Heart left ventricle (tissue), 16 donors: ENCODE measurements at places on chromosomes 3 and 15.

GRCh38 chr15:77461486-77461885 lies 40.8 kb downstream of the HMG20A start:
- DNase-seq, result no peak

DNA sequence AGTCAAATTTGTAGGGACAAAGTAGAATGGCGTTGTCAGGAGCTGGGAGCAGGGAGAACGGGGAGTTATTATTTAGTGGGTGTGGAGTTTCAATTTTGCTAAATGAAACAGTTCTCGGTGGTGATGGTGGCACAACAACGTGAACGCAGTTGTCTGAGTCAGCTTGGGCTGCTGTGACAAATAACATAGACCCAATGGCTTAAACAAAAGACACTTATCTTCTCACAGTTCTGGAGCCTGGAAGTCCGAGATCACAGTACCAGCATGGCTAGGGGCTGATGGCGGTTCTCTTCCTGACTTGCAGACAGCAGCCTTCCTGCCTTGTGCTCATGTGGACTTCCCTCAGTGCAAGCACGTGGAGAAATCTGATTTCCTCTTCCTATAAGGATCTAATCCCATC lies 90.2 kb downstream of the CHSY1 start:
- no peak for DNase-seq

DNA sequence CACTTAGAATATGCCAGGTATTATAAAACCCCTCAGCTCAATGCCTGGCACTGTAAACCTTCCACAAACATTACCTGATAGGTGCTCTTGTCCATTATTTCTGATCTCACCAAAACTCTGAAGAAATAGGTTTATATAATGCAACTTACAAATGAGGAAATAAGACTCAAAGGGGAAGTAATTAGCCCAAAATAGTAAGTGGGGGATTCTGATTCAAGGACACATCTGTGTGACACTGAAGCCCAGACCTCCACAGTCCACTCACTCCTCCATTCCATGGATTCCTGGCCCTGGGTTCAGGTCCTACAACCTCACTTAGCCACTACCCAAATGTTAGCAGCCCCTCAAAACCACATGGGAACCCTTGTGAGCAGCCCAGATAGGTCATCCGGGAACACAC lies 49.9 kb downstream of the TRANK1 start:
- DNase-seq, result no peak

DNA sequence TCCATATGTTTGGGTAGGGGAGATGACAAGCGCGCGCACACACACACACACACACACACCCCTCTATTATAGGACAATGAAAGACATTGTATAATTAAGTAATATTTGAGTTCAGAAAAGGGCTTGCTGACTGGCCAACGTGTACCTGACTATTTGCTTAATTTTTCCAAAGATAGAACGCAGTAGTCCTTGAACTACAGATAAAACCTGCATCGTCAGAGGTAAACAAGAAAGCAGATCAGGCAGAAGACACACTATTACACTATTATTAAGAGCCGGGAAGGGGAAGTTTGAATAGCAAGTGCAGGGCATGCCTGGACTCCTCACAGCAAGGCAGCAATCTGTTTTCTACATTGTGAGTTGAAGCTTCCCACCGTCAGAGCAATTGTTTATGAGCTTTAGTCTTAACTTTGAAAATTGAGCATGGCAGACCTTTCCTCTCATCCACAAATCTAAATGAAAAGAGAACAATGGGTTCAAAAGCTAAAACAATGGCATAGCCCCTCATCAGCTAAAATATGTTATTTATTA lies 427.7 kb downstream of the GABRG3 start:
- no peak for DNase-seq

- DNase-seq, result no peak
These were observed 194.9 kb upstream of the EPHA6 start for GRCh38 chr3:96619475-96619874.

GRCh38 chr3:43289841-43290470 lies 3.6 kb downstream of the SNRK start:
- no peak for DNase-seq

DNA sequence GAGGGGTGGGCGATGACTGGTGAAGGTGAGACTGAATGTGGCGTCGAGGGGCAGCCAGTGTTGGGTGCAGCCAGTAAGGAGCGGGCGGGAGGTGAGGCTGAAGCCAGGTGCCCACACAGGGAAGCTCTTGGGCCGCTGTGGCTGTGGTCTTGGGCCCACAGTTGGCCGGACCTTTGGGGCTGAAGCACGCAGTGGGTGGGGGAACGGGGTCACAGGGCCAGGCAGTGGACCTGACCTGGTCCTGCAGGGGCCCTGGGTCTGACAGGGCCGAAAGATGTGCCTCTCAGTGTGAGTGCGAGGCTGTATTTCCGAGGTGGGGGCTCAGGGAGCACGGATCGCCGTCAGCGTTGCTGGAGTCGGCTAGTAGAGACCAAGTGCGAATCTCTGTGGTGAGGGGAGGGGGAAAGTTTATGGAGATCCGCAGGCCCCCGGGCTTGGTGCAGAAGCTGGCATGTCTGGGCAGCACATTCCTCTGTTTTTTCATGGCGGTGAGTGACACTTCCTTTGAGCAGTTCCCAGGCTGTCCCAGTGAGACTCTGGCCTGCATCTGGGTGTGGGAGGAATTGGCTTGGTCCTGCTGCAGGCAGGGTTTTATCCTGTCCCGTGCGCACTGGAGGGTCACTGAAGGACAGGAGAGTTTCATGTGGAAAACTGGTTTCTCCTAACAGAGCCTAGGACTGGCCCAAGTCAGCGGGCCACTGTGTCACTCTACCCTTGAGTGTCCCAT lies 100.8 kb downstream of the TMEM266 start:
- DNase-seq, result no peak
